ENCODE measurements at places on chromosomes 1 and 21.

DNA sequence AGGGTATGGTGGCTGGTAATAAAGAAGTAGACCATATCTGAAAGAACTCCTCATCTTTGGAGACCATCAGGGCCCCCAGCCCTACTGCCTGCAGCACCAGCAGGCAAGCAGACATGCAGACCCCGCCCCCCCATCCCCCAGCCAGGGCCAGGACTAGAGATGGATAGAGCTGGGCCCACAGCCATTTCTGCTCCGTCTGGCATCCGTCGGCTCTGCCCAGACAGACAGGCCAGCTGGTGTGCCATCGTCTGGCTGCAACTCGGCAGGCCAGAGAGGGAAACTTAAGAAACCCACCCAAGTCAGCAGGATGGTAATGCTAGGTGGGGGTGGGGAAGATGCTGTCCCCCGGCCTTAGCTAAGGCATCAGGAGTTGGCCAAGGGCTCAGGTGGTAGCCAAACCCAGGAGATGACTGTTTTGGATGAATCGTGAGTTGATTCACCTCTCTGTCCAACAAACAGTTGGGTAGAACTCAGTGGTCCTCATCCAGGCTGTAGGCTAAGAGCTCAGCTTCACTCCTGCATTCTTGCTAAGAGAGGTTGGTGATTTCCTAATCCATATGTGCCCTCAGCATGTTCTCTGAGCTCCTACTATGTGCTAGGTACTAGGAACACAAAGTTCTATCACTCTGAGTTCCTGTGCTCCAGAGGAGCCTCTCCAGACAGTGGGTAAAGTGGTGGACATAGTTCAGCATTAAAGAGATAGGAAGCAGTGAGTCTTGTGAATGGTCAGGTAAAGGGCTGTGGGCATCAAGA lies 23.2 kb upstream of the TMEM222 start:
- DNase-seq = no peak

- no peak for DNase-seq
Observed at GRCh38 chr1:210746024-210746731, 387.8 kb downstream of the KCNH1 start.

DNA sequence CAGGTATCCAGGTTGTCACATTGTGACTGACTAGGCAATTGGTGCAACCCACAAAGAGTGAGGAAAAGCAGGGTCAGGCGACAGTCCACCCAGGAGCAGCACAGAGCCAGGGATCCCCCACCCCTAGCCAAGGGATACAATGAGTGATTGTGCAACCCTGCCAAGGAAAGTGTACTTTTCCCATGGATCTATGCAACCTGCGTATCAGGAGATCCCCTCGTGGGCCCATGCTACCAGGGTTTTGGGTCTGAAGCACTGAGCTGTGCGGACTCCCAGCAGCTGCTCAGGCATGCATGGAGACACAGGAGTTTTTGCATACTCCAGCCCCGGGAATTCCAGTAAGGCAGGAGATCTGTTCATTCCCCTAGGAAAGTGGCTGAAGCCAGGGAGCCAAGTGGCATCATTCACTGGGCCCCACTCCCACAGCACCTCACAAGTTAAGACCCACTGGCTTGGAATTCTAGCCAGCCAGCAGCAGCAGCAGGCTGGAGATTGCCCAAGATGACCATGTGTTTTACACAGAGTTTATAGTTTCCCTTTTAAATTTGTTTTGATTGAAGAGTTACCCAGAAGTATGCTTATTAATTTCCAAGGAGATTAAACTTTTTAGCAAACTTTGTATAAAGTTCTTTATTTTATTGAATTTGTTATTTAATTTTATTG lies 136.0 kb downstream of the LTN1 start:
- no peak for DNase-seq

GRCh38 chr1:7002728-7003127 lies 217.5 kb downstream of the CAMTA1 start:
- no peak for DNase-seq

- DNase-seq = no peak
Observed at GRCh38 chr1:232944347-232944746, 6.1 kb upstream of the NTPCR start.

- no peak for DNase-seq
Observed at GRCh38 chr1:41385398-41386195, 24.4 kb downstream of the FOXO6 start.

GRCh38 chr1:238143038-238143437 lies 252.3 kb upstream of the ZP4 start:
- no peak for DNase-seq

DNA sequence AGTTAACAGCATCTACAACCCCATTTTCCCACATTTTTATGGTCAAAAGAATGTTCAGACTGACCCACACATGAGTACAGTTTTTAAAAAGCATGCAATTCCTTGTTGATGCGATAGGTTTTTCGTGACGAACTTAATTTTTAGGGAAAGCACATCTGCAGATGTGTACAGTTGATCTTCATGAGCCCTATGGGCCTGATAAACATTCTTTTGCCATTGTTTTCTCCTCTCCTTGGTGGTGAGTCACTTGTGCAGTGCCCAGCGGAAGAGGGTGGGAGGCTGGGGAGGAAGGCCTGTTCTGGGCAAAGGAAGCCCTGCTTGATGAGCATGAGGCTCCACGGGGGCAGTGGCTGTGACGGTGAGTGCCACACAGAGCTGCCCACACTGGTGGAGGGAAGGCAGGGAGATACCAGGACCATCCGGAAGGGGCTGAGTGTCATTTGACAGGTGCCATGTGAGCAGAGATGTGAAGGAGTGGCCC lies 5.3 kb downstream of the ARF1 start:
- no peak for DNase-seq

DNA sequence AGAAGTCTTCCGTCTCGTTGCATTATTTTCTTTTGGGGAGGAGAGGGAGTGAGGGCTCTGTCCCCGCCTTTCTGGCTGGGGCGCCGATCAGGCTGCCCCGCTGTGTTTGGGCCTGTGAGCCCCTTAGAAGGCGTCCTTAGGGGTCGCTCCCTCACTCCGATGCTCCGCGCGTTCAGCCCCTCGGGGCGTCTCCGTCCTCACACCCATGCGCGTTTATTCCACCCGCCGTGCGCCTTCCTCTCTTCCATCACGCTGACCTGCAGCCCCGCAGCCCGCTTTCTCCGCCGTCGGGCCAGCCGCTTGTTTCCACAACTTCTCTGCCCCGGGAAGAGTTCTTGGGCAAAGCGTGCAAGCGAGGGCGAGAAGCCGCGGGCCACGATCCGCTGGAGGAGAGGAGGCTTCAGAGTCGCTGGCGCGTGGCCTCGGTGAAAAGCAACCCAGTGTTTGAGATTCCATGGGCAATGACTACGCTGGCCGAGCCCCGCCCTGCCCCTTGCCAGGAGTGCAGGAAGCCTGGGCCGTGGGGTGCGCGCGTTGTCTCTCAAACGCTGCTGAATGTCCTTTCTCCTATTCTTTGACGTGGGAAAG lies 27.7 kb downstream of the TRIM11 start:
- no peak for DNase-seq

DNA sequence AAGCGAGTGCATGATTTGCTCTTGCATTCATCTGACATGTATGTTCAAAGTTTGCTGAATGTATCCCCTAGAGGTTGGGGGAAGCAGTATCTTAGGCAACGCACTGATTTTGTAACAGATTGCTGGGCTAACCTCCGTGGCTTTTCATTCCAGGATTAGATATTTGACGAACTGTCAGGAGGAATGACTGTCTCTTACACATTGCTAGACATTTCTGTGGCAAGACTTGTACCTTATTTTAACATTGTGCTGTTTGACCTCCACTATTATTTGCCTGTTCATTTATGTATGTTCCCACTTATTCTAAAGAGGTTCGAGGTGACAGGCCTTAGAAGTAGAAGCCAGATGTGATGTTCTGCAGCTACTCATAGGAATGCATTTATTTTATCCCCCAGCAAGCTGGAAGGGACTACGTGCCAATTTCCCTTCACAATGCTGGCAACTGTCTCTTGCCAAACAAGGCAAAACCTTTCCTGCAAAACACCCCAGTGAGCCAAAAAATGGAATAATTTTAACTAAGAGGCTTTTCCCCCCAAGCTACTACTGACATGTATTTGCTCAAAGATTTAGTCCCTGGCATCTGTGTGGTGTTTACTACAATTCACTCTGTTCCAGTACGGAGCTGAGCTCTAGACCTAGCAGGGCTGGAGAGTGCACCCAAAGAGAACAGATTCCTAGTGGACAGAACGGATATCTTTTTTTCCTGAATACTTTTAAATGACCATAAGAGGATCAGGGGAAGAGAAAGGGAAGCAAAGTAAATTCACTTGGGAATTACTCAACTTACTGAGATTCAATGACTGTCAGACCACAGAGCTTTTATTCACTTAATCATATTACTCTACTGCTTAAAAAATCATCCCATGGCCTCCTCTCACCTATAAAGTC lies 646.2 kb downstream of the SMYD3 start:
- no peak for DNase-seq

- DNase-seq = no peak
Observed at GRCh38 chr1:113147073-113147625, 74.2 kb downstream of the LRIG2 start.

DNA sequence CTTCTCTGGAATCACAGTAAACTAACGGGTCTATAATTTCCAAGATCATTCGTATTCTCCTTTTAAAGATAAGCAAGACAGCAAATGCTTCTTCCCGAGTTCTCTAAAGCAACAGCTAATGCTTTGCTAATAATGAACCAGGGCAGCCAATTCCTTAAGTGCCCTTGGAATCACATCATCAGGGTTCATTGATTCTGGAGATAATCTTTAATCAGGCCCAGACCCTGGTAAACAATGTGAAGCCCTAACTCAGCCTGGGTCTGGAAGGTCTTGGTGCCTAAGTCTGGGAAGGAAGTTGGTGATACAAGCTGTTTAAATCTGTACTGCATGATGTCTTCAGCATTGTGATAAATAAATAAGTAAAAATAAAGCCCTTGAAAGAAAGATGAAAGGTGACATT lies 18.4 kb downstream of the ERI3 start:
- DNase-seq = no peak

- DNase-seq = no peak
Observed at GRCh38 chr1:162470216-162470615, 27.4 kb upstream of the UHMK1 start.

GRCh38 chr1:221166559-221167318 lies 287.5 kb downstream of the HLX start:
- DNase-seq = no peak

- no peak for DNase-seq
Observed at GRCh38 chr21:25324666-25325065, 282.6 kb downstream of the MRPL39 start.

DNA sequence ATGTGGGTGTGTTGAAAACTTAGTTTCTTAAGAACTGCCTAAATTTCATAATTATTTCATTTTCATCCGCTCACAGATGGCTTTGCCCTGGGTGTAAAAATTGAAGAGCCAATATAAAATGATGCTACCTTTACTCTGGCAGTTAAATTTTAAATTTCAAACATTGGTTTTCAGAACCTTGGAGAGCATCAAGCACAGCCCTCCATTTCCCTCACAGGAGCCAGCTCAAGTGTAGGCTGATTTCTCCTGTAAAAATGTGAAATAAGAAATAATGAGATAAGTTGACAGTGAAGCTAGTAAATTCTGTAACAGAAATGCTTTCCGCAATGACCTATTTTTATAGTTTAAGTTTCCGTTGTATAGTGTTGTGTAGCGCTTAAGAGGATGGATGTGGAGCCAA lies 53.9 kb upstream of the AKT3 start:
- DNase-seq = no peak

DNA sequence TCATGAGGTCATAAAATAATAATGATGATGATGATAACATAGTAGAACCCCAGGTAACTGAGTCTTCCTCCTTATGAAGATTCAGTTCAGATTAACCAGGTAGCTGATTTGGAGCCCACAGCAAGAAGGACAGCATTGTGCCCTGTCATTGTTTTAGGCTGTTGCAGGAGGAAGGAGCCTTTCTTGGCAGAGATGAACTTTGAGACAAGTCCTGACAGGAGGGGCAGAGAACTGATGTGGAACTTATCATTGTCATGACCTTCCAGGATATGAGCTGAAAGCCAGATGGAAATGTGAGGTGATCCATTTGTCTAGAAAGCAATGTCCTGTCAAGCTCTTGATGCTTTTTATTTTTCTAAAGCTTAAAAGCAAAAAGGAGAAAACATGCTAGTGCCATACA lies 132.6 kb upstream of the COA6 start:
- no peak for DNase-seq

DNA sequence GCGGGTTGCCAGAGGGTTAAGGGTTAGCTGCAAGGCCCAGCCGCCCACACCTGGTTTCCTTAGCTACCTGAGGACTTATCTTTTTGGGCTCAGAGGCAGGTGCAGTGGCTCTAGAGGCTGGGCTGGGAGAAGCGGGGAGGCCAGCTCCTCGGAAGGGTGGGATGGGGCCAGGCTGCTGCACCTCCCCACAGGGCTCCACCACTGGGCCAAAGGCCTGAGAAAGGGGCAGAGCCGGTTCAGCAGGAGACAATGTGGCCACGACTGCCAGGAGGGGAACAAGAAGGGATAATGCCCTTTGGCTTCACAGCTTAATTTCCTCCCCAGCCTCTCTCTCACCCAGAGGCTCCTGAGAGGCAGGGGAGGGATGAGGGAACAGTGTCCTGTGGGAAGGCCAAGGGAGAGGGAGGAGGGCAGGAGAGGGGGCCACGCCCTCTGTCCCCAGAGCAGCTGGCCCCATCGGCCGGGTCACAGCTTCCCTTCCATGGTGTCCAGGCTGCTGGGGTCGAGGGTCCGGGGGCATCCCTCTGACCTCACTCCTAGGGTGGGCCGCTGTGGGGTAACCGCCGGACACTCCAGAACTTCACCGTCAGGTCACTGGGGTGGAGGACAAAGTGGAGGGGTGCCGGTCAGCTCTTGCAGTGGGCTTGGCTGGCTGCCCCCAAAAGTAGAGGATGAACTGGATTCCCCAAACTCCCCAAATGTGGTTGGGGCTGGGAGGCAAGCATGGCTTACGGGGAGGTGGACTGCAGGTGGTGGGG lies 50.4 kb downstream of the KIF21B start:
- DNase-seq = no peak

- DNase-seq = no peak
Observed at GRCh38 chr1:84352298-84353106, 45.8 kb upstream of the DNASE2B start.

DNA sequence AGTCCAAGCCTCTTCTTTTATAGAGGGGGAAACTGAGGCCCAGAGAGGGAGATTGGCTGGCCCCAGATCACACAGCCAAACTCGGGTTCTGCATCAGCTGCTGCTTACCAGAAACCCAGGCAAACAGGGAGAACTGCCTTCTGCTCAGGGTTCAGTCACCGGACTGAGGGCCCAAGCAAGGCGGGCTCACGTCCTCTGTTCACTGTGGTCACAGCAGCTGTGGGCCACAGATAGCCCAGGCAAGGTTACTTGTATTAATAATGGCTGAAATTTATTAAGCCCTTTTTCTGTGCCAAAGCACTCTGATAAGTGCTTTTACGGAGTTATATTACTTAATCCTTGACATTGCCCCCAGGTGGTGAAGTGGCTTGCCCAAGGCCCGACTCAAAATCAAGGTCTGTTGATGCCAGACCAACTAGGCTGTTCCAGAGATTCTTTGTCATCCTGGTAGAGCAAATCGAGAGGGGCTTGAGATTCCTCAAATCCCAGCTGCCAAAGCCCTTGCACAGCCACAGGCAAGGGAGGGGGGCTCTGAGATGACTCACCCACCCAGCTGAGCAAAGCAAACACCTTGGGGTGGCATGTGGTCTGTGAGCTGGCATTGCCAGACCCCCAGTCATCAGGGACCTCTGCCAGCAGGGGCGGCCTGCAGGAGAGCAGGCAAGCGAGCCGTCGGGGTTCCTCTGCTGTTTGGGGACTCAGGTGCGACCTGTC lies 36.5 kb downstream of the EPHB2 start:
- DNase-seq = no peak

- DNase-seq = no peak
Observed at GRCh38 chr1:221190249-221190648, 311.0 kb downstream of the HLX start.

All from T-helper 2 cell treated with Interferon-gamma antibody and Interleukin-4, amounts not matched to agents 5 μg/mL and 100 μg/mL, for 36 hours (primary cell).